Trophoblast cell (in vitro differentiated cells and primary cell): ENCODE measurements at places on chromosomes 3 and 15.

DNA sequence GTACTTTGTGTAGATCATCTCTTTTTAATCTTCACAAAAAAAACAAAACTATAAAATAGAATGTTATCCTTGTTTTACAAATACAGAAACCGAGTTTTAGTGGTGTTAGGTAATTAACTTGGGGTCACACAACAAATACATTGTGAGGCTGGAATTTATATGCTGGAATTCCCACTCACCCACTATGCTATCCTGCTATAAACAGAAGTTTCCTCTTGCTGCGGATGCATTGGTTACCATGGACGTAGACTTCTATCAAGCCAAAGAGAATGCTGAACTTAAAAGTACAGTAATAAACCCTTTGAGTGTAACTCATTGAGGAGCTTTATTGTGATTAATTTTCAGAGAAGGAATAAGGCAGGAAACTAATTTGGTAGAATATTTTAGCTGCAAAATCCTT, 9.2 kb downstream of the SNAP23 start:
- H3K27ac ChIP-seq: no peak overlapping the region
- peaks cover 2% of the 10 kb centered on the region for H3K36me3 ChIP-seq
- no peak overlapping the region for H3K4me3 ChIP-seq
- no peak for DNase-seq
- H3K27me3 ChIP-seq: no peaks in the 10 kb centered on the region
- H3K4me1 ChIP-seq: no peaks in the 10 kb centered on the region

GRCh38 chr3:189790658-189791057, 159.5 kb downstream of the TP63 start:
- no peak for DNase-seq
- H3K4me1 ChIP-seq: no peaks in the 10 kb centered on the region
- no peaks in the 10 kb centered on the region for H3K27me3 ChIP-seq
- no peaks in the 10 kb centered on the region for H3K36me3 ChIP-seq
- H3K27ac ChIP-seq: peak overlapping the region; percentile 17
- no peak overlapping the region for H3K4me3 ChIP-seq

GRCh38 chr3:181728470-181729340, 17.0 kb downstream of the SOX2 start:
- no peak overlapping the region for H3K4me3 ChIP-seq
- H3K36me3 ChIP-seq: no peaks in the 10 kb centered on the region
- H3K4me1 ChIP-seq: no peaks in the 10 kb centered on the region

DNA sequence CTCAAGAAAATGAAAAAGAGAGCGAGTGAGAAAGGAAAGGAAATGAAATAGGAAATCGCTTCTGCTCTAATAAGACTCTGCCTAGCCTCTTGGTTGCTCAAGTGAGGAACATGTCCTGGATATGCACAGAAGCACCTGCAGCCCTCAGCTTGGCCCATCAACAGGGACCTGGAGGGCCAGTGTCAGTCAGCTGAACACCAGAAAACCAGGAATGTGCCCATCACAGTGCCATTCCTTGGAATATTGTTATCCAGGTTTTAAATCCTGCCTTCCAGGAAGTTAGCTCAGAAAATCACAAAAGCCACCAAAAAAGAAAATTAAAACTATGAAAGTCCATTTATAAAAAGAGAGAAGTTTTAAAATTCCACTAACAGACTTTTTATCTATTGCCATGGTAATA, 173.4 kb upstream of the TPM1 start:
- no peak for DNase-seq
- no peaks in the 10 kb centered on the region for H3K36me3 ChIP-seq
- peaks cover 6% of the 10 kb centered on the region for H3K4me1 ChIP-seq
- no peak overlapping the region for H3K27ac ChIP-seq
- no peaks in the 10 kb centered on the region for H3K27me3 ChIP-seq

GRCh38 chr3:42804831-42805132, 492 bp upstream of the HIGD1A start:
- no peak for DNase-seq
- H3K27me3 ChIP-seq: no peaks in the 10 kb centered on the region
- peak overlapping the region; percentile 78 for H3K4me3 ChIP-seq
- peaks cover 6% of the 10 kb centered on the region for H3K4me1 ChIP-seq

GRCh38 chr3:100125161-100125938, 11.0 kb upstream of the FILIP1L start:
- H3K27ac ChIP-seq: no peak overlapping the region
- no peaks in the 10 kb centered on the region for H3K27me3 ChIP-seq
- no peaks in the 10 kb centered on the region for H3K36me3 ChIP-seq
- DNase-seq: no peak

DNA sequence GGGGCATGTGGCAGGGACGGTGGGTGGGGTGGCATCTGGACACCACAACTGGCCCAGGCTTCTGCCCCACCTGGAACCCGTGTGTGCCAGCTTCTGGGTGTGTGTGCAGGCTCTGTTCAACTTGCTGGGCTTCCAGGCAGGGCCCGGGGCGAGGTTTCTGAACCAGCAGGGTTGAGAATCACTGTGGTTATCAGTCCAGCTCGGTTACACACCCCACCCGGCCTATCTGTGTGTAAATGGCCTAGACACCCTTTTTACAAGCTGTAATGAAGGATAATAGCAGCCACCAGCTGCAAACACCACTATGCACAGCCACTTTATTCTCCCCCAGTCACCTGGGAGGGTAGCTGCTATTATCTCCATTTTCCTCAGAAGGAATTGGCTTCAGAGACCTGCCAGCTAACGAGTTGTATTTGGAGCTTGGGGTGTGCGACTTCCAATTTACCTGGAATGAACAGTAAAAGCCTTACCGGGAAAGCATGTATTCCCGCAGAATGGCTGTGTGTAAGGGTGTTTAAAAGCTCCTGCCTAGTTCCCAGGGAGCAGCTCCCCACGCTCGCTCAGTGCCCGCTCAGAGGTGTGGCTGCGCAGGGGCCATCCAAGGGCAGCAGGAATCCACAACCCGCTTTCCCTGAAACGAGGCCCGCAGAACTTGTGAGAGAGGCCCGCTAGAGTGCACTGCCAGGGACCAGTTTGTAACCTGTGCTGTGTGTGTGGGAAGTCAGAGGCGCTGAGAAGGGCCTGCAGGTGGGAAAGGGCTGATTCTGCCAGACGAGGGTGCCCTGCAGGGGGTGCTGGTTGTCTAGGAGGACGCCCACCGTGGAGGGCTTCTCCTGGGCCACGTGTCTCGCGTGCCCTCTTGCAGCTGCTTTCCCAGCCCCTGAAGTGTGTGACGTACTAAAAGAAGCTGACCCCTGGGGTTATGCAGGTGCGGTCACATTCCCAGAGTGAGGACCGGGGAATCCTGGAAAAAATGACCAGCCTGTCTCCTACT, 83.5 kb downstream of the C3orf70 start:
- no peak for DNase-seq
- H3K27me3 ChIP-seq: no peaks in the 10 kb centered on the region
- no peaks in the 10 kb centered on the region for H3K36me3 ChIP-seq
- H3K4me1 ChIP-seq: no peaks in the 10 kb centered on the region
- no peak overlapping the region for H3K4me3 ChIP-seq

DNA sequence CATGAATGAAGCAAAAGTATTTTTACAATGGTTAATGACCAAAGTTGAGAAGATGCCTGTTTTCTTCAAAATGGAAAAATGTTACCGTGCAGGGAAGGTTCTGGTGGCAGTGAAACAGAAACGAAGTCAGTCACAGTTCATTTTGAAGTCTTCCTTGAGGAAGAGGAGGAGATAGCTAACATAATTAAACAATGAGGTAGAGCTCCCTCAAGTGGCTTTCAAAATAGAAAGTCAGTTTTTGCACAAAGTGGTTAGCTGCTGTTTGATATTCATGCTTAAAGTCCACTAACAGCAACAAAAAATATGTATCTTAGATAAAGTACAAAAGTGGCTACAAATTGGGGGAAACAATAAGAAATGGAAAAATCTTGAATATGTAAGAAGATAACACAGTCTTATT, 87.3 kb downstream of the TFG start:
- no peak overlapping the region for H3K4me3 ChIP-seq
- no peaks in the 10 kb centered on the region for H3K36me3 ChIP-seq
- no peaks in the 10 kb centered on the region for H3K27me3 ChIP-seq
- DNase-seq: peak; percentile 26

DNA sequence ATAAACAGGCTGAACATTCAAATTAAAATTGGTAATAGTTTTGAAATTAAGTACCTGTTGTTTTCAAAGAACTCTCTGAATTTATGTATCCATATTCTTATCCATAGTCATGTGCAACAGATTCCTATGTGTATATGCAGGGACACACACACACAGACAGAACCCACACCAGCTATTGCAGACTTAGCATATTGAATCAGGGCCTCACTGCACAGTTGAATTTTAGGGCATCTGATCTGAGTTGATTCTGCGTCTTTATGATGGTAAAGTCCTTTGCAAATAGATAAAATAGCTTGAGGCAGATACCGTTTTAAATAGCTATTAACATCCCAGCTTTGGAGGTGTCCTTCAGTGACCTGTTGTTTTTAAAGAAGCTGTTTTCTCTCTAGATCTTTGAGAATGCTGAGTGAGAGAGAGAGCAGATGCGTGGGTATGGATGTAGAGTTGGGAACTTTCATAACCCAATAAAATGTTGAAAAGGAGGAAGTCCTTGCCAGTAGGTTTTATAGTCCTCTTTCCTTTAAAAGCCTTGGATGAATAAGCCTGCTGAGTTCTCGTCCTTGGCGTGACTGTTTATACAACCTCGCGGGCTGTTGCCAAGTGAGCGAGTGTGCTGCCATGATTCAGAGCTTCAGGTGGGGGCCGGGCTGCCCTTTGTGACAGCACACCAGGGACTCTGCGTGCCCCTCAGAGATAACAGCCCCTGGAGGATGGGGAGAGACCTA, 18.3 kb downstream of the MYZAP start:
- peaks cover 2% of the 10 kb centered on the region for H3K4me1 ChIP-seq
- no peak overlapping the region for H3K27ac ChIP-seq
- no peaks in the 10 kb centered on the region for H3K27me3 ChIP-seq
- DNase-seq: peak; percentile 15

GRCh38 chr15:63324770-63325169, 47.4 kb downstream of the APH1B start:
- no peak overlapping the region for H3K4me3 ChIP-seq
- DNase-seq: no peak
- no peaks in the 10 kb centered on the region for H3K27me3 ChIP-seq
- no peak overlapping the region for H3K27ac ChIP-seq
- no peaks in the 10 kb centered on the region for H3K36me3 ChIP-seq

GRCh38 chr3:17055374-17056276, 170.9 kb downstream of the PLCL2 start:
- no peaks in the 10 kb centered on the region for H3K36me3 ChIP-seq
- H3K27me3 ChIP-seq: no peaks in the 10 kb centered on the region
- H3K4me3 ChIP-seq: no peak overlapping the region
- no peaks in the 10 kb centered on the region for H3K4me1 ChIP-seq
- no peak for DNase-seq

DNA sequence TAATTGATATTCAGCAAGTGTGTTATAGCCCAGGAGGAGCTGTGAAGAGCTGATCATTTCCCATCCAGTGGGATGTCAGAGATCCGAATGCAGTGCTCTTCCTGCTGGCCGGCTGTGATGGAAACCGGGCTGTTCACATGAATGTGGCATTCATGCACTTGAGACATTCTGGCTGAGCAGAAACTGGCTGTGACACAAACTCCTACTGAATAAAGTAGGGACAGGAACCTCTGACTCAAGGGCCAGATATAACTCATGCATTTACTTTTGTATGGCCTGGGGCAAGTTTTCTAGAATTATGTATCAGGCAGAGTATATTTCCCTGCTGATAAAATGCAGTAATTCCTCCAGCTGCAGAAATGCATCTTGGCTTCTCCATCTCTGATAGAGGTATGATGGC, 83.4 kb upstream of the FAM3D start:
- no peak overlapping the region for H3K27ac ChIP-seq
- no peak overlapping the region for H3K4me3 ChIP-seq
- H3K27me3 ChIP-seq: no peaks in the 10 kb centered on the region
- H3K4me1 ChIP-seq: no peaks in the 10 kb centered on the region
- DNase-seq: no peak
